ENCODE measurements at places on chromosomes 7 and 10.

GRCh38 chr7:132440151-132440550 is 136.1 kb downstream of the PLXNA4 start:
- DNase-seq: peak; percentile 6

- no peak for DNase-seq
Measured at GRCh38 chr10:119535305-119535704, 7.2 kb downstream of the RGS10 start.

GRCh38 chr10:54985732-54986131 is 184.7 kb upstream of the PCDH15 start:
- no peak for DNase-seq

- no peak for DNase-seq
Measured at GRCh38 chr10:92493362-92493761, 80.5 kb downstream of the IDE start.

- no peak for DNase-seq
Measured at GRCh38 chr7:1085910-1086421, 1.9 kb upstream of the GPER1 start.
